Left lung (tissue), 14 donors: ENCODE measurements at places on chromosomes 4 and X. TPM values are rescaled to one million over a fixed set of nuclear protein-coding genes. Genes with fewer than 3 reads are reported as not detected.

DNA sequence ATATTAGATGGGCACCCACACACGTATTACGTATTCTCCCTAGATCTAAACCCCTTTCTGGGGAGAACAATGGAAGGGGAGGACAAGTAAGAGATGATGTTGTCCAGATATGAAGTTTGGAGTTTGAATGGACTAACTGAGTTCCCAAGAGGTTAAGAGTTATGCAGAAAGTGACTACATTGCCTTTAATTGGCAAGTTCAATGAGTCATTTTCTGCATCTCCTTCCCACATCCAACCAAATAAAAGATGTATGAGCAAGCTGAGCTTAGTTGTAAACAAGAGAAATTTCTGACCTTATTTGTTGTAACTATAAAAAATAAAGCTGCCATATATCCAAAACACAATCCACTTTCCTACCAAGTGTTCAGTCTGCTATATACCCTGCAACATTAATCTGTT, 50.5 kb downstream of the TIGD2 start:
- no peaks in the 10 kb centered on the region for H3K27me3 ChIP-seq
- H3K4me1 ChIP-seq: no peaks in the 10 kb centered on the region
- no peak overlapping the region for H3K4me3 ChIP-seq
- no peaks in the 10 kb centered on the region for H3K36me3 ChIP-seq

DNA sequence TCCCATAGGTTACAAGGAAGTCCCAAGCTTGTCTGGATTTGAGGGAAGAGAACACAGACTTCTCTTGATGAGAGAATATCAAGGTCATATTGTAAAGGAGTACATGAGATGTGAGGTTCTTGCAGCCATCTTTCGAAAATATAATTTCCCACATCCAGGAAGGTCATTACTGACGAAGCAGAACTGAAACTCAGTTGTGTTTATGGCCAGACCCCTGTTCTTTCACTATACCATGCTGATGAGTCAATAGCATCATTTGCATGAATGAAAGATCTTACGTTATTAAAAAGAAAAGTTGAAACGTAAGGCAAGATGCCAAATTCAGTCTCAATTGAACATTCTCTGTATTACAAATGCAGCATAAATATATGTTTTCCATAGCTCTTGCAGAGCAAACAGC, 14.2 kb upstream of the CCDC149 start:
- H3K4me1 ChIP-seq: no peaks in the 10 kb centered on the region
- no peaks in the 10 kb centered on the region for H3K36me3 ChIP-seq
- DNase-seq: no peak
- H3K4me3 ChIP-seq: no peak overlapping the region
- H3K27ac ChIP-seq: no peak overlapping the region
- no peaks in the 10 kb centered on the region for H3K27me3 ChIP-seq

- H3K36me3 ChIP-seq: no peaks in the 10 kb centered on the region
- no peak overlapping the region for H3K27ac ChIP-seq
- peaks cover 8% of the 10 kb centered on the region for H3K27me3 ChIP-seq
- no peak overlapping the region for H3K4me3 ChIP-seq
- no peaks in the 10 kb centered on the region for H3K4me1 ChIP-seq
Measured at GRCh38 chrX:39244147-39244546, 442.9 kb downstream of the MID1IP1 start.

DNA sequence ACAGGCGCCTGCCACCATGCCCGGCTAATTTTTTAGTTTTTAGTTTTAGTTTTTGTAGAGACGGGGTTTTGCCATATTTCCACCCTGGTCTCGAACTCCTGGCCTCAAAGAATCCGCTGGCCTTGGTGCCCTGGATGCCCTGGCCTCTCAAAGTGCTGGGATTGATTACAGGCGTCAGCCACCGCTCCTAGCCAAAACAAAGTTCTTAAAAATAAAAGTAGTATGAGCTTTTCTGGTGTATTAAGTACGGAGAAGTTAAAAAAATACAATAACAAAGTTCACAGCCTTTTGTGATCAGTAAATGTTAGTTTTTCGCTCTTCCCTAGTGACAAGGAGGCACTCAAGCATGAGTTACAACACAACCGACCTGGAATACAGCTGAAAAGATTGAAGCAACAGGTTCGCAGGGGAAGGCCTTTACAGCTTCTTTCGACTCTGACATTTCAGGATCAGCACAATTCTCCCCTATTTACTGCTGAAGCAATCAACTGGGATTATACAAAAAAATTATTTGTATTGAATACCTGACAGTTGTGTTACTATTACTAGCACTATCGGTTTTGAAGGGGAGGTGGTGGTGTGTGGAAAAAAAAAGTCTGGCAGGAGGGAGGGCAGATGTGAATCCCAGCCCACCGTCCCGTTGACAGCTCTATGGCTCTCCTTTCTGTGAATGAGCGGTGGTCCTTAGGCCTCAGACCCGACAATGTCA, 893 bp upstream of the METAP1 start:
- H3K27ac ChIP-seq: peak overlapping the region; percentile 88
- H3K4me3 ChIP-seq: peak overlapping the region; percentile 40
- H3K27me3 ChIP-seq: no peaks in the 10 kb centered on the region
- DNase-seq: no peak
- H3K4me1 ChIP-seq: peaks cover 23% of the 10 kb centered on the region
- H3K36me3 ChIP-seq: no peaks in the 10 kb centered on the region

GRCh38 chrX:121307449-121307848, 260.0 kb downstream of the GLUD2 start:
- peaks cover 5% of the 10 kb centered on the region for H3K27me3 ChIP-seq
- DNase-seq: no peak
- no peaks in the 10 kb centered on the region for H3K4me1 ChIP-seq

DNA sequence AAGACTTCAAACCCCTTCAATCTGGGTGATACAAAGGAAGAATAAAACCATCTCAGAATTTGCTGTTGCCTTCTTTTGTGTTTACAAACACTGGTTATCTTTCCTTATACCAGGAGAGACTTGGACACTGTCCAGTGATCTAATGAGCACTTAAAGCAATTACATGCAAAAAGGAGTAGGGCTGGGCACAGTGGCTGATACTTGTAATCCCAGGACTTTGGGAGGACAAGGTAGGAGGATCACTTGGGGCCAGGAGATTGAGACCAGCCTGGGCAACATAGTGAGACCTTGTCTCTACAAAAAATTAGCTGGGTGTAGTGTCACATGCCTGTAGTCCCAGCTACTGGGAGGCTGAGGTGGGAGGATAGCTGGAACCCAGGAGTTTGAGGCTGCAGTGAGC, 95.7 kb upstream of the DRD5 start:
- H3K4me1 ChIP-seq: no peaks in the 10 kb centered on the region
- H3K36me3 ChIP-seq: no peaks in the 10 kb centered on the region
- no peak overlapping the region for H3K27ac ChIP-seq
- H3K27me3 ChIP-seq: no peaks in the 10 kb centered on the region
- H3K4me3 ChIP-seq: no peak overlapping the region

DNA sequence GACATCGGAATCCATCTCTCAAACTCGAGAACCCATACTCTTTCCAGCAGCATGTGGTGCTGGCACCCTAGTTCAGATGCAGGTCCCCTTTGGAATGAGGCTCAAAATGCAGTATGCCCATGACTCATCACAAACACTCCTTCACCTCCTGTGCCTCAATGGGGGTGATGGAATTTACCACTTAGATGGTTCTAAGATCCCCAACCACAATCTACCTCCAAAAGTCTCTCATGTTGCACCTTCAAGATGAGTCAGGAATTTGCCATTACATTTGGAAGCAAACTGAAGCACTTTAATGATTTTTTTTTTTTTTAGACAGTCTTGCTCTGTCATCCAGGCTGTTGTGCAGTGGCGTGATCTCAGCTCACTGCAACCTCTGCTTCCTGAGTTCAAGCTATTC, 8.5 kb upstream of the MID1 start:
- no peaks in the 10 kb centered on the region for H3K36me3 ChIP-seq
- H3K4me3 ChIP-seq: no peak overlapping the region
- no peaks in the 10 kb centered on the region for H3K4me1 ChIP-seq
- no peaks in the 10 kb centered on the region for H3K27me3 ChIP-seq

DNA sequence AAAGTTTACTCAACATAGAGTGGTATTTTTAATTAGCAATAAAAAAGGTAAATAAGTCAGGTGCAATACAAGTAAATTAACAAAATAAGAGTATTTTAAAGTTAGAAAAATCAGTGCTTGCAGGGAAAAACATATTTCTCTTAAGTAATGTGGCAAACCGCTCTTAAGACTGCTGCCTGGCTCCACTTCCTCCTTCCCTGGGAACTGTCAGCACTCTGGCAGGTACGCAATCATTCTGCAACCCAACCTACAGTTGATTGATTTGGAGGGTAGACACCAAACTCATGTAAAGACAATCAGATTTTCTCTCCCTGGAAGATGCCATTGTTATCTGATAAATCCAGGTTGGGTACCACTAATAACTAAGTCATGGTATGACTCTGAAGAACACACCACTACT, 63.9 kb downstream of the PPP3CA start:
- H3K27me3 ChIP-seq: no peaks in the 10 kb centered on the region

- peaks cover 6% of the 10 kb centered on the region for H3K27me3 ChIP-seq
- peaks cover 13% of the 10 kb centered on the region for H3K4me1 ChIP-seq
- no peak overlapping the region for H3K27ac ChIP-seq
- no peak overlapping the region for H3K4me3 ChIP-seq
- DNase-seq: peak; percentile 45
Measured at GRCh38 chr4:3481783-3482393, 18.8 kb downstream of the DOK7 start.

DNA sequence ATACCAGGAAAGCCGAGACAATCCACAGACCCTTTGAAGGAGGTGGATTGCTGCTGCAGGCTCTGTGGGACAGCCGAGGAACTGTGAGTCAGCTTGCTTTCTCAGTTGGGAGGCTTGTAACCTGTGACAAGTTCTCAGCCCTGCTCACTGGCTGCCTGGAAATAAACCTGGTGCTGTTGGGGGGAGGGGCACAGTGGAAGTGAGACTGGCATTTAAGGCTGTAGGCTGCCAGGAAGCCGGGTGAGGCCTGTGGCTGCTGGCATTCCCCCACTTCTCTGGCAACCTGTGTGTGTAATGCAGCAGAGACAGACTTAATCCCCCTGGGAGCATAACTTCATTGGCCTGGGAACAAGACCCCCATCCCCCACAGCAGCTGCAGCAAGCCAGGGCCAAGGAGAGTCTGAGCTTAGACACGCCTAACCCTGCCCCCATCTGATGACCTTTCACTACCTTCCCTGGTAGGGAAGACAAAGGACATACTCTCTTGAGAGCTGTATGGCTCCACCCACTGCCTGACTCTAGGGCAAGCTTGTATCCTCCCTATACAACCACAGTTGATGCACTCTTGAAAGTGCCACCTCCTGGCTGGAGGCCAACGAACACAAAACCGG, 64.1 kb downstream of the ALPK1 start:
- DNase-seq: peak; percentile 13
- H3K4me1 ChIP-seq: no peaks in the 10 kb centered on the region
- H3K27me3 ChIP-seq: no peaks in the 10 kb centered on the region
- H3K36me3 ChIP-seq: no peaks in the 10 kb centered on the region

GRCh38 chr4:172095161-172095560, 282.0 kb downstream of the GALNTL6 start:
- H3K36me3 ChIP-seq: no peaks in the 10 kb centered on the region
- no peaks in the 10 kb centered on the region for H3K4me1 ChIP-seq
- H3K27me3 ChIP-seq: no peaks in the 10 kb centered on the region

DNA sequence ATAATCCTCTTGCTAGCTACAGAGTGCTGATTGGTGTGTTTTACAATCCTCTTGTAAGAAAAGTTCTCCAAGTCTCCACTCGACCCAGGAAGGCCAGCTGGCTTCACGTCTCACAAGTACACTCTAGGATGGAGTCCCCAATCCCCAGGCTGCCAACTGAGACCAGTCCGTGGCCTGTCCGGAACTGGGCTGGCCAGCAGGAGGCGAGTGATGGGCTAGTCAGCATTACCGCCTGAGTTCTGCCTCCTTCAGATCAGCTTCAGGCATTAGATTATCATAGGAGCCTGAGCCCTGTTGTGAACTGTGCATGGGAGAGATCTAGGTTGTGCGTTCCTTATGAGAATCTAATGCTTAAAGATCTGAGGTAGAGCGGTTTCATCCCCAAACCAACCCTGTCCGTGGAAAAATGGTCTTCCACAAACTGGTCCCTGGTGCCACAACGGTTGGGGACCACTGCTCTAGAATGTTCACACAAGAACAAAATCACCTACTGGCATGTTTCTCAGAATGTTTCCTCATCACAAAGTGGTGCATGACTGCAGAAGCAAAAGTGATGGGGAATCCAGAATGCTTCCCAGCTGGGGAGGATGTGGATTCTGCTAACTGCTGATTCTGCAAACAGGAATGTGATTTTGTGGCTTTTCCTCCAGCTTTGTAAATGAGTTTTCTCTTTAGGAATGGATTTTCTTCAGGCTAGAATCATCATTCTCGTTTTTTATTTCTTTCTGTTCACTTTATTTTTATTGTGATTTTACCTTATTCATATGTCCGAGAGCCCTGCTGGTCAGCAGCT, 40.9 kb downstream of the SEPTIN11 start:
- DNase-seq: no peak
- no peaks in the 10 kb centered on the region for H3K36me3 ChIP-seq
- H3K27me3 ChIP-seq: no peaks in the 10 kb centered on the region
- no peak overlapping the region for H3K4me3 ChIP-seq
- H3K4me1 ChIP-seq: peaks cover 25% of the 10 kb centered on the region
- H3K27ac ChIP-seq: no peak overlapping the region

GRCh38 chr4:125390126-125390525, 75.4 kb downstream of the FAT4 start:
- H3K36me3 ChIP-seq: no peaks in the 10 kb centered on the region
- peak overlapping the region; percentile 62 for H3K27ac ChIP-seq
- H3K27me3 ChIP-seq: no peaks in the 10 kb centered on the region
- H3K4me3 ChIP-seq: no peak overlapping the region
- peaks cover 9% of the 10 kb centered on the region for H3K4me1 ChIP-seq
- DNase-seq: peak; percentile 19

GRCh38 chrX:16282209-16282608, 114.9 kb downstream of the MAGEB17 start:
- H3K4me3 ChIP-seq: no peak overlapping the region
- H3K27ac ChIP-seq: no peak overlapping the region
- no peaks in the 10 kb centered on the region for H3K4me1 ChIP-seq
- no peaks in the 10 kb centered on the region for H3K36me3 ChIP-seq
- H3K27me3 ChIP-seq: no peaks in the 10 kb centered on the region

- no peak overlapping the region for H3K27ac ChIP-seq
- H3K36me3 ChIP-seq: no peaks in the 10 kb centered on the region
- DNase-seq: no peak
- no peaks in the 10 kb centered on the region for H3K27me3 ChIP-seq
Measured at GRCh38 chrX:153626025-153626633, 20.9 kb upstream of the DUSP9 start.

- no peaks in the 10 kb centered on the region for H3K4me1 ChIP-seq
- peaks cover 4% of the 10 kb centered on the region for H3K27me3 ChIP-seq
- H3K27ac ChIP-seq: no peak overlapping the region
- no peak overlapping the region for H3K4me3 ChIP-seq
- no peaks in the 10 kb centered on the region for H3K36me3 ChIP-seq
- DNase-seq: no peak
Measured at GRCh38 chr4:52235552-52236201, 184.6 kb downstream of the SPATA18 start.

GRCh38 chr4:15568821-15569220, 86.3 kb downstream of the FBXL5 start:
- no peak overlapping the region for H3K4me3 ChIP-seq
- no peaks in the 10 kb centered on the region for H3K36me3 ChIP-seq
- no peak overlapping the region for H3K27ac ChIP-seq
- no peak for DNase-seq

DMRTC1 gene
- 0.29 TPM for polyA plus RNA-seq

MAGEB10 gene
- polyA plus RNA-seq: 0.10 TPM

MAGEA9B gene
- not detected for polyA plus RNA-seq

SHOX gene
- 0.26 TPM for polyA plus RNA-seq

KCNE5 gene
- 4.1 TPM for polyA plus RNA-seq
